H9 (cell line): ENCODE measurements at places on chromosomes 6 and 20.

DNA sequence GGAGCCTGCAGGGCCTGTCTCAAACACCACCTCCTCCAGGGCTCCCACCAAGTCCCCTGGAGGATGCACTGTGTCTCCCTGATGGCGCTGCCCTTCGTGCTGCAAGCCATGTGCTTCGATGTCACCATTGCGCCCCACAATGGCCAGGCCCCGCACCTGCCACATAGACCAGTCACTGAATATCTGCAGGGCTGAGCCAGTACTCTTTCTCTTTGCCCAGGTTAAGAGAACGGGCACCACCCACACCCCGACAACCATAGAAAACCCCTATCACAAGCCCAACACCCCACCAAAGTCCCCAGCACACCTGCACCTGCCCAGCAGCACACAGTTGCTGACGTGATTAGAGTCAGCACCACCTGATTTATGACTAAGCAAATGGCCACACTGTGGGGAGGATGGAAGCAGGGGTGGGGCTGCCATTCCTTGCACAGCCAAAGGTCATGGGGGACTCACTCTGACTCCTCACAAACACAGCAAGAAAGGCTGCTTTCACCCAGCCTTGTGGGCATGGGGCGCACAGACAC is 104.3 kb downstream of the SLC23A2 start:
- DNase-seq: peak; percentile 81

- no peak for DNase-seq
These were observed 111.2 kb upstream of the SUPT3H start for GRCh38 chr6:45488889-45489288.

DNA sequence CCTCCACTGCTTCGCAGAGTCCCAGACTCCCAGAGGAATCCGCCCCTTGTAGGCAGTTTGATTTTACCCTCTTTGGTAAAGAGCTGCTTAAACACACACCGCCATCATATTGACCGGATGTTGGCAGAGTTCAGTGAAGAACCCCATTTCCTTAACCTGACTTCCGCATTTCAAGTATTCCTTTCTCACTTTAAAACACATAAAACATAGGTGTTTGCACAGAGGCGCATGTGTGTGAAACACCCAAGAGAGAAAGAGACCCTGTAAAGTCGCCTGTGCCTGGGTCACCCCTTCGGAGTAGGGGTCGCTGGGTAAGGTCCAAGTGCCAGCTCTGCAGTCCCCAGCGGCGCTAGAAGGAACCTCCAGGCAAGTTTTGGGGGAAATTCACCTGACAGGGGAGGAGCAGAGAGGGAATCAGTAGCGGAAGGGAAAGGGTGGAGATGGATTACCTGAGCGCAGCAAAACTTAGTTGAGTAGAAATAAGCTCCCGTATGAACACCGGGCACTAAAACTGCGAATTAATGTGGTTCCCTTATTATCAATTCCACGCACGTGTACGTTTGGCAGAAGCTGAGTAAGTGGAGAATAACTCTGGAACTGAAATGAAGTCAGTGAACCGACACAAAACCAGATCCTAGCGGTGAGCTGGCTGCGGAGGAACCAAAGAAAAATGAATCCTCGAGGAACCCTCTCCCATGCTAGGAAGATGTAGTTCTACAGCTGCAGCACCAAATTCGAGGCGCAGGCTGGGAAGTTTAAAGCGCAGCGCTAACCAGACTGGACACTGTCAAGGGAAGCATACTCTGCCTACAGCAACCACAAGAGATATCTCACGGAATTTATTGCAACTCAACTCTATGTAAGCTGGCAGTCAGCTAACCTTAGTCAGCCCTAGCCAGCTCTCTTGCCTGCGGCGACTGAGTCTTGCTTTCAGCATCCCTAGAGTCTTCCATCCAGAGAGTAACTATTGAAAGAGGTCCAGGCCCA is 3.5 kb upstream of the HTR1B start:
- DNase-seq: peak; percentile 63

GRCh38 chr6:70371454-70372105 is 41.7 kb upstream of the FAM135A start:
- DNase-seq: no peak

DNA sequence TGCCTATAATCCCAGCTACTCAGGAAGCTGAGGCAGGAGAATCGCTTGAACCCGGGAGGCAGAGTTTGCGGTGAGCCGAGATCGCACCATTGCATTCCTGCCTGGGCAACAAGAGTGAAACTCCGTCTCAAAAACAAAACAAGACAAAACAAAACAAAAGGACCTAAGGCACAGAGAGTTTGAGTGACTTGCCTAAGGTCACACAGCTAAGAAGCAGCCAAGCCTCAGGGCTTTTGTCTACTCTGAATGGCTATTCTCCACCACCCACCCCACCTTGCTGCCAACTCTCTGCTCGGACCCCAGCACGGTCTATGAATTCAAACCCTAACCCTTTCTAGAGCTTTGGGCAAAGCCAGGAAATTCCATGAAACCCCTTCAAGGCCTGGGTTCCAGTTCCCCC is 19.1 kb upstream of the TTPAL start:
- no peak for DNase-seq

DNA sequence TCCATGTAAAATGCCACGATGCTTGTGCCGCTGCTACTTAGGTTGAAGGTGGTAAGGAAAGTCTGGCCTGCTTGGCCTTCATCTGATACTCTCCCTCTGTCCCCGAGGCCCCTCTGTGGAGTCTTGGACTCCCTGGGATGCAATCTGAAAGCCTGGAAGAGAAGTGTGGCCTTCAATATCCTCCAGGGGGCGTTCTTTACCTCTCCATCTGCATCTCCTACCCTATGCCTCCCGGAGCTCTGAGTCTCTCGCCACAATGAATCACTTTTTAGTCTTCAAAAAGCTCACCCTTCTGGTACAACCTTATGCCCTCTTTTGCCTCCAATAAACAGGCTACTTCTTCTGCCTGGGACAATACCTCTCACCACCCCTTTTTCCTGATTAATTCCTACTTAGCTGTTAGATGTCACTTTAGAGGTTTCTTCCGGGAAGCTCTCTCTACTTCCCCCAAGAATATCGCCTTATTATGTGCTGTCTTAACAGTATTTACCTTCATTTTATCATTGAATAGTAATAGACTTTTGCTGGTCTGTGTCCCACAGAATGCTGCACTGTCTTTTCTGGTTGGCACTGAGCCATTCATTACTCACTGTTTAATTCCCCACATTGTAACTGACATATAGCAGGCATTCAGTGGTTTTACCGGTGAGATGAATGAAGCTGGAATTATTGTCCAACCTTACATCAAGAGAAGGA is 13.9 kb upstream of the ATG5 start:
- DNase-seq: peak; percentile 78

- no peak for DNase-seq
These were observed 446.3 kb upstream of the SLC35B3 start for GRCh38 chr6:8881663-8882062.

DNA sequence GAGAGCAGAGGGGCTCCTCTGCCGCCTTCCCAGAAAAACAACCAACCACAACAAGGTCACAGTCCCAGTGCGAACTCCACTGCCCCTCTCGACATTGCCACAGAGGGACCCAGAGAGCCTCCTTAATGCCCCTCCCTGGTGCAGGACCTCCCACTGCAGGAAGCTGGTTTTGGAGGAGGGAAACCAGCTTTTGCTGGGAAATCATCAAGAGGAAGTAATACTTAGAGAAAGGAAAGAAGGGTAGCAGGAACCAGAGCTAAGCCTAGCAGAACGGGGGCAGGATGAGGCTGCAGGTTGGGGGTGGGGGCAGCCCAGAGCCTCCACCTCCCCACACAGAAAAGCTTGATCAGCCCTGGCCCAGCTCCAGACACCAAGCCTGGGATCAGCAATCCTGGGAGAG is 37.7 kb upstream of the SIRPA start:
- DNase-seq: no peak

GRCh38 chr20:3783068-3783489 is 1.8 kb upstream of the SPEF1 start:
- DNase-seq: no peak

DNA sequence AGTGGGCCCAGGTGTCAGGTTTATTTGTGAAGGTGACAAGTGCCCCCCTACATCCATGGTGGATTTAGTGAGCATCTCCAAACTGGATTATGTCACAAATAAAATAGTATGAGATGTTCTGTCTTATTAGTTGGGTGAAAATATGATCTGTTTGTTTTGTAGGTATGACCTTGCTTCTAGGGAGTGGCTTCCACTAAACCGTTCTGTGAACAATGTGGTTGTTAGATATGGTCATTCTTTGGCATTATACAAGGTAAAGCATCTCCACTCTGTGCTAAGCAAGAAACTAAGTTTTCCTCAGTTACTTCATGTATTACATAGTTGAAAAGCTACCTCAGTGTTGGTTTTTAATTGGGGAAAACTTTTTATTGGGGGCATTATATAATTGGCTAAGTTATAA is 88.4 kb downstream of the ATRN start:
- no peak for DNase-seq

- DNase-seq: no peak
These were observed 2.8 kb upstream of the HMGA1 start for GRCh38 chr6:34233867-34234266.

DNA sequence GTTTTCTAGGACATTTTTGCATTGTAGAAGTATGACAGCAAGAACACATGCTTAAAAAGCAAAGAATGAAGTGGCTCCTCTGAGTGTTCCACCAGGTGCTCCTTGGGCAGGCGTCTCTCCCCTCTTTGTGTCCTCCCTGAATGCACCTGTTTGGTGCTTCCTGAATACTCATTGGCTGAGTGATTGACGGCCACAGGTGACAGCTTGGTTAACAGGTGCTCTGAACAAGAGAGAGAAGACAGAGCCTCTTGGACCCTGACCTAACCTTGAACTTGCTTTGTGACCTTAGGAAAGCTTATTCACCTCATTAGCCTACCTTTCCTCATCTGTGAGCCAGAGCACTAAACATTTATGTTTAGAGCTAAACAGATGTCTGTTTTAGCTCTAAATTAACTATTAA is 93.7 kb downstream of the TULP4 start:
- DNase-seq: no peak

DNA sequence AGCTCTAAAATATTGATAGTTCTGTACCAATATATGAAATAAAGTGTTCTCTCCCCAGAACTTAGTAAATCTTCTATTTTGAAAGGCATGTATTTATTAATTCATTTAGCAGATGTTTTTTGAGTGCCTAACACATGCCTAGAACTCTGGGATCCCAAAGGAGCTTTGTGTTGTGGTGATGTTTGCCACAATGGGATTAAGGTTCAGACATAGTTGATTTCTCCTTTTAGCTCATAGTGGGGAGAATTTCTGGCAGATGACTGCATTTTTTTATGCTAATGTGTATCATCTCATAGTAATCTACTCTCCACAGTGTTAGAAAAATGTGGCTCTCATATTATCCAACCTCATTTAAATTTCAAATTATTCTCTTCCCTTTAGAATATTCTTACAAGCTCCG is 21.7 kb downstream of the MYB start:
- DNase-seq: no peak

DNA sequence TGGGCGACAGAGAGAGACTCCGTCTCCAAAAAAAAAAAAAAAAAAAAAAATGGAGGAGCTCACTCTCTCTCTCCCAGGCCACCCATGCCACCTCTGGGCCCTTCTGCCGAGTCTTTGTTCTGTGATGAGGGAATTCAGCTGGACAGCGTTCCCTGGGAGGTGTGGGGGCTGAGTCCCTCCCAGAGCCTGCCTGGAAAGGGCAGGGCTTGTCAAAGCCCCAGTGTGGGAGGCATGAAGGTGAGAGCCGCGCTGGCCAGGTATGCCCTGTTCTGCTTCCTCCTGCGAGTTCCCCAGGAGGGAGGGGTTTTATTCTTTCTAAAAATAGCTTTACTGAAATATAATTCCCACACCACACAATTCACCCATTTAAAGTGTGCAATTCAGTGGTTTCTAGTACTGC is 69.6 kb downstream of the TMEM242 start:
- DNase-seq: no peak

GRCh38 chr6:64680446-64680845 is 1026.6 kb downstream of the EYS start:
- no peak for DNase-seq

- DNase-seq: no peak
These were observed 12.4 kb downstream of the SLC52A3 start for GRCh38 chr20:755941-756340.

DNA sequence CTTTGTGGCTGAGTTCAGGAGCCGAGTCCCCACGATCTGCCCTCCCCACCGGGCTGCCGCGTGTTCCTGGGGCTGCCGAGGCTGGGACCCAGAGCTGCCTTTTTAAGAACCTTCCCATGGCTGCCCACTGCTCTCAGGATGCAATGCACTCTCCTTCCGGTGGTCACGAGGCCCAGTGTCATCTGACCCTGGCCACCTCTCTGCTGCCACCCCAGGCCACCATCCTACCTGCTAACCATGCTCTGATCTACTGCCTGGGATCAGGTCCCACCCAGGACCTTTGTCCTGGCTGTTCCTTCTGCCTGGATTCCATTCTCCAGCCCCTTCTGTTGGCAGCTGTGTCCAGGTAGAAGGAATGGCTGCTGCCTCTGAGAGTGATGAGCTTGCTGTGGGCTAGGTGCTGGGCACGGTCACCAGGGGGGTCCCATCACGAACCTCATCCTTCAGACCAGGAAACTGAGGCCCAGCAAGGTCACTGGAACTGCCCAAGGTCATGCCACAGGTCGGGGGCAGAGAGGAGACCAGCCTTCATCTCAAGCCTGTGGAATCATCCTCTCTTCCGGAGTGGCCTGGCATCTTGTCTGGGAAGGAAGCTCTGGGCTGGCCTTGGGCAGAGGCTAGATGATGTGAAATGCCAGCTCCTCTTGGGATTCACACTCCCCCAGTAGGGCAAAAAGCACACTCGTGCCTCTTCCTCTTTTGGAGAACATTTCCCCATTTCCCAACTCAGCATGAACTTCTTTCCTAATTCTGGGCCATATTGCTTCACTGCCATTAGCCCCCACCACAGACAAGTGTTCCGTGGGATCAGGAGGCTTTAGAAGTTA is 20.5 kb downstream of the PCK1 start:
- no peak for DNase-seq

DNA sequence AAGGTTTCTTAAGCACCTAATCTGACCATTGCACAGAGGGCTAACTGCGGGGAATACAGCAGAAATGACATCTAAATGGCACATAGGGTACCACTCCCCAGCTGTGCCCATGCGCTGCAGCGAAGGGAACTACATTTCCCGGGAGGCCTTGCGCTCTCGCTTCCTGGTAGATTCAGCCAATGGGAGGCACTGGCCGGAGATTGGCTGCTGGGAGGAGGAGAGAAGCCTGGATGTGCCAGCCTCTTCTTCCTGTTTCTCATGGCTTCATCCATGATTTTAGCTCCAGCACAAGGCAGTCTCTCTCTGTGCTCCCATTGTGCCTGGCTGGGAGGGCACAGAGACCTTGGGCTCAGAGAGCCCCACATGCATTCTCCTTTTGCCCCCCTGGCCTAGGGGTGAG is 101.7 kb upstream of the FOXA2 start:
- peak; percentile 84 for DNase-seq

DNA sequence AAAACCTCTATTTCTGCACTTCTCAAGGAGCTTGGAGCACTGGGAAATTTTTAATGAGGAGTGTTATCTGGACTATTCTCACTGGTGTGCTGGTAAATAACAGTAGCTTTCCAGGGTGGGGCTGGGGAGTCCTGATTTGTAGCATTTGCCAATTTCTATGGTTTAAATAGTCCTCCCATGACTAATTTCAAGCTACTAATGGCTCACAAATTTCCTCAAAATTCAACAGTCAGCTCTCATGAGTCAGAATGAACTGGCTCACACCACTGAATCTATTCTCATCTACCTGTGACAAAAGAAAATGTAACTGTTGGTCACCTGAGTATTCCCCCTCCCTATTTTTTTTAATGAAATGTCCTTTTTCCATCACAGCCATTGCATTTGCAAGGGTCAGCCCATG is 449.6 kb downstream of the KIF16B start:
- DNase-seq: no peak
